GF-D8 (cell line): ENCODE measurements at places on chromosomes 6 and 20.

- DNase-seq = peak; percentile 17
These were observed 20.1 kb downstream of the ECT2L start for GRCh38 chr6:138815797-138816528.

DNA sequence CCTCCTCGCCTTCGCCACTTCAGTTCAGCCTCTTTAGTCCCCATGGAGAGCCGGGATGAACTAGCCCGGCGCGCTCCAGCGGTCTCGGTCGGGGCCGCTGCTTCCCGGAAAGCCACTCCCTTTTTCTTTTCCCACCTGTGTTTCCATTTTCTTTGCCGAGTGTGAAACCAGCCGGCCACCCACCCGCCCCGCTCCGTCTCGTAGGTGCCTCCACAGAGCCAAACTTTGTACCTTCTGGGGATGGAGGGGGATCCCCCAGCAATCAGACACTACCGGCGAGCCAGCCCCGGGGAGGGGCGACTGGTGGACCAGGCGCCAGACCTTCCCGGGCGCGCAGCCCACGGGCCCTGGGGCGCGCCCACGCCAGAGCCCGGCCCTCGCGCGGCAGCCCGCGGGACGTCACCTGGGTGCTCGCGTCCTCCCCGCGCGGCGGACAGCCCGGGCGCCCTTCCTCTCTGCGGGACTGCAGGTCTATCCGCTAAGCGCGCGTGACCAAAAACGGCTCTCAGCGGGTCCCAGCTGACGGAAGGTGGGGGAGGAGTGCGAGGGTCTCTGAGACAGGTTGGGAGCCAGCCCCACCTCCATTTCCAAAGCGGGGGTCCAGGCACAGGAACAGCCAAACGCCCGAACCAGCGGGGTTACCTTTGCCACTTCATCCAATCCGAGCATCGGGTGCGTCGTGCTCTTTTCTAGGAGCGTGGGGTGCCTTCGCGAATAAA lies at the start of gene MCHR2:
Gene MCHR2, minus strand, starts transcription at position 691 of the 719 bp plus-strand sequence. CDS start 38,076 bp downstream, outside the sequence.
- DNase-seq = no peak

DNA sequence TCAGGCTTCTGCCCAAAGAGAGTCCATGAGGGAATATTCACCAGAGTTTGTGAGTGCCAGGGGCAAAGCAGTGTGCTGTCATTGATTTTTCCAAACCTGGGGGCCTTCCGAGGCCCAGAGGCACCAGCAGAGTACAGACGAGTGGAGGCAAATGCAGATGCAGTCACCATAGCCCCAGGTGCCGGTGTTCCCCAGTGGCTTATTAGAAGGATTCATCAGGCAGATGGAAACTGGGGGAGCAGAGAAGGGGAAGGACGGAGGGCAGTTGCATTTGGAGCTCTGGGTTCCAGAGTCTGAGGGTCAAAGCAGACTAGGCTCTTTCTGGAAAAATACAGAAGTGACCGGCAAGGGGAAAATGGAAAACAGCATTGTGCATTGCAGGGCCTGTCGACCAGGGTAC lies 184.2 kb downstream of the ANKRD60 start:
- no peak for DNase-seq

- DNase-seq = no peak
These were observed 191.6 kb downstream of the DST start for GRCh38 chr6:56450882-56451739.

DNA sequence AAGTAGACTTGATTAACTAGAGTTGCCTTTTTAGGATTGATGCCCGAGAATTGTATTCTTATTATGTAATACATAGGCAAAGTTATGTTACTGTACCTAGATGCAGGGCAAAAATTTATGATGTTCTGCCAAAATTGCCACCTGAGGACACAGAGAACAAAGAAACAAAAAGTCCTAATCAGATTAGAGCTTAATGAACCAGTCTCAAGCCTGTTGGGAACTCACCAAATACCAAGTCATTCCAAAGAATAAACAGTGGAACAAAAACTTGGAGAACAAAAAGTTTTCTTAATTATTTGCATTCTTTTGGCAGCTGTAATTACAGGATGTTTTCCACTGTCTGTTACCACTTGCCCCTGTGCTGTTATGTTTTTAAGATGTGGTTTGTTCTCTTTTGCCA lies 154.7 kb upstream of the SGK1 start:
- no peak for DNase-seq

- DNase-seq = no peak
These were observed 63.8 kb downstream of the HECA start for GRCh38 chr6:139198529-139199288.

- no peak for DNase-seq
These were observed 33.0 kb downstream of the NUP153 start for GRCh38 chr6:17673543-17674254.

DNA sequence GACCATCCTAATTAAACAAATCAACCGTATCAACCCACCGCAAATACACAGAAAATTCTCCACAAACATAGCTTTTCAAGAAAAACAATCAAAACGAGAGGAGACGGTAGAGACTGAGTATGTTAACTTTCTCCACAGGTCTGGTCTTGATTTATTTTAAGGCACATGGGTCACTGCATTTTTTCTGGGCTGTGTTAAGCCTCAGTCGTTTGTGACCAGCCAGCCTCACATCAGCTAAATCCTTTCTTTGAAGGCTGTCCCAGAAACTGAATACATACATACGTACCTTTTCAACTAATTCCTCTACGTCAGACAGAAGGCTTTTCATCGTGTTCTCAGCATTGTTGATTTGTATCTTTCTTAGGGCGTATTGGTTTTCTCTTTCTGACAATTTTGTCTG lies 69.4 kb downstream of the LAMA4 start:
- no peak for DNase-seq

DNA sequence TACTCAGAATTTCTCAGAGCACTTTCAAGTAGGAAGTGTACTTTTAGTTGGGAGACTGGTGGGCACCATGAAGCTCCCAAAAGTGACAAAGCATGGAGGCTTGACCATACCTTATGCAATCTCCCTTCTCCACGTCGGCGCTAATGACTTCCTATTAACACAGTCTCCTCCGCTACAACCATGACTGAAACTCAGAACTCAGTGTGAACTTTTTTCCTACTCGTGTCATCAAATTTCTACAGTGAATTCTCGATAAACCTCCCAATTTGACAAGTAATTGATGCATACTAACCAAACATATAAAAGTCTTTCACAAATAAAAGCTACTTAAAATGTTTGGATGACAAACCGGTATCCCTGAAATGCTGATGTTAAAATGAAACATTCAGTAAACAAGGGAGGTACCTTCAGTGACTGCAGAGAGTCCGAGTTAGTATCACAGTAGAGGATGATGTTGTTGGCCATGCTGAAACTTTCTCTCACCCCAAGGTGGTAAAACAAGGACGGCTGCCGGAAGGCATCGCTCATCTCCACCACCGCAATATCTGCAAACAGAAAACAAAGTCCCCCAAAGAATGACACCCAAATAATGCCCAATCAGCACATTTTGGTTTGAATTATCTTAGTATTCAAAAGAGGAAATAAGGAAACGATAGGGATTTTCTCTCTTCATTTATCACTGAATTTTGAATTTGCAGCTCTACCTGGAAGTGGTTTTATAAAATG lies 72.1 kb downstream of the MAP3K5 start:
- no peak for DNase-seq
